Left lung (tissue), 14 donors: ENCODE measurements at places on chromosomes 6 and 20.

- DNase-seq: no peak
Measured at GRCh38 chr6:81612136-81612535, 140.3 kb downstream of the TENT5A start.

GRCh38 chr6:18293076-18293904, 29.0 kb upstream of the DEK start:
- no peak for DNase-seq

- no peak for DNase-seq
Measured at GRCh38 chr20:8361006-8361652, 229.1 kb downstream of the PLCB1 start.

DNA sequence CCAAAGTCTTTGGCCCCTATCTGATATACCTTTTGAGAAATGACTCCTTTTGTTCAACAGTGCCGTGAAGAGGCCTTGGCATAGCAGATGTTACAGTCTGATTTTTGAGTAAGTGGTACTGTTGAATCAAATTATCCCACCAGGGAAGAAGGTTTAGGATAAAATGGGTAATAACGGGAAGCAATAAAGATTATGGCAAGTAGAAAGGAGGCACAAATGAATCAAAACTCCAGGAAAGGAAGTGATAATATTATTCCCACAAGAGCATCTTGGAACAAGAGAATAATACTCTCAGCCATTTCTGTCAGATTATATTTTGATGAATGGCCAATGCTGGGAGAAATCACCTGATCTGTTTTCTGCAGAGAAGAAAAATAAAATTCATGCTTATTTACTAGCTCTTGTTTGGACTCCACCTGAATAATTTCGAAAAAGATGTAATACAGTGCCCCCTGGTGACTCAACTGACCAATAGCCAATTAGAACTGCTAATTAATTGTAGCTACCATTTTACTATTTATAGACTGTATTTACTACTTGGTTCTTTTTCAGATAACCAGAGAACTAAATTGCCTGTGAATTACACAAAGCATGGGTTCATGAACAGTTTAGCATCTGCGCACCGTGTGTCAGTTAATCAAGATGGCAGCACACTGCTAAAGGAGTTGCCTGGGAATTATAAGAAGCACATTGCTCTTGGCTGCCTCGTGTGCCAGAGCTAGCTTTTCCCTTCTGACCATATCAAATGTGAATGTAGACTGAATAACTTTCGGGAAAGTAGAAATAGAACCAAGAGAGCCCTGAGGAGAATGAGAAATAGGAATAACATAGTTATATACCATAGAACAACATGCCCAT, 78.5 kb upstream of the TRDN start:
- no peak for DNase-seq

- DNase-seq: no peak
Measured at GRCh38 chr6:43733471-43734293, 36.3 kb upstream of the VEGFA start.

DNA sequence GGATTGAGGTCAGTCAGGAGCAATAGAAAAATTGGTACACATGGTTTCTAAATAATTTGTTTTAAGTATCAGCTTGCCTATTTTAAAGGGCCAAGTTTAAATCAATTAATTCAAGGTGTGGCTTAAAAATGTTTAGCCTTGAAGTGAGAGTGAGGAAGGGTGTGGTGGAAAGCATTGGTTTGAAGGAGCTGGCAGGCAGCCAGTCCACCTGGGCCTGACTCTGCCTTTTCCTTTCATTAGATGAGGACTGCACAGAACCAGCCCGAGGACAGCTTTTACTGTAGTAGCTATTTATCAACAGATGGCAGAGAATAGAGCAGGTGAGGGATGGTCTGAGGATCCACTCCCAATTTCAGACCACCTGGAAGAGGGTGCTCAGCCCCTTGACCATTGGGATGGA, 42.4 kb downstream of the DHX35 start:
- no peak for DNase-seq

DNA sequence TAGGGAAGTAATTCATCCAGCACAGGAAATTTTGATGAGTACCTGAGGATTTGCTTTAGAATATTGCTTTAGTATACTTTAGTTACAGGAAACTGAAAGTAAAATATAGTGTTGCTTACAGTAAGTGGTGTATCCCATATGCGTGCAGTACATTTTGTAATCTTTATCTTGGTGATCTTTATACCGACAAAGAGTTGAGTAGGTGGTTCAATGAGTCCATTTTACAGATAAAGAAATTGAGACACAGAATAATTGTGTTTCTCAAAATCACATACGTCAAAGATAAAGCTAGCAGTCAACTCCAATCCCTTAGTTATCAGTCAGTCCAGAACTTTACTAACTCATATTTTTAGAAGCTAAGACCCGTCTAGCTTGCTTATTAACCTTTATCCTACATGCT, 65.8 kb upstream of the E2F3 start:
- no peak for DNase-seq

- DNase-seq: no peak
Measured at GRCh38 chr6:15137086-15137485, 108.8 kb upstream of the JARID2 start.
